Fibroblast of skin of scalp (primary cell): ENCODE measurements at places on chromosomes 16 and 17.

GRCh38 chr16:87426423-87427215 lies 34.5 kb downstream of the MAP1LC3B start:
- no peak for DNase-seq

DNA sequence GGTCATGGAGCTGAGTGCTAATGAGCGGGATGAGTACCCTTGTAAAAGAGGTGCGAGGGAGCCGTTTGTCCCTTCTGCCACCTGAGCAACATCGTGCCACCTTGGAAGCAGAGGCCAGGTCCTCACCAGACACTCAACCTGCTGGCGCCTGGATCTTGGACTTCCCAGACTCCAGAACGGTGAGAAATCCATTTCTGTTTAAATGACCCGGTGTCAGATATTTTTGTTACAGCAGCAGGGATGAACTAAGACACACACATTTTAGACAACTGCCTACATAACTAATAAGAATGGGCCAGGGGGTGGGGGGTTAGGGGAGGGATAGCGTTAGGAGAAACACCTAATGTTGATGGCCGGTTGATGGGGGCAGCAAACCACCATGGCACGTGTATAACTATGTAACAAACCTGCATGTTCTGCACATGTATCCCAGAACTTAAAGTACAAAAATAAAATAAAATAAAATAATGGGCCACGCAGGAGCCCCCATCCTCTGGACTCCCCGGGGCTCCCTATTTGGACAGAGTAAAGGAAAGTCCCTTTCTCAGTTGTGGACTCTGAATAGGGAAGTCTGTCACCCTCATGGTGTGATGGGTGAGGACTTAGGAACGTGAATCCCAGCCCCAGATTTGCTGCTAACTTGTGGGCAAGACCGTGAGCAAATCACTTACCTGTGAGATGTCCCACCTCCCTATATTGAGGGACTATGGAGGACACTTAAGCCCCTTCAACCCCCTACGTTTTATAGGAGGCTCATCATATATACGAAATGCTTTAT lies 60.6 kb upstream of the DNAH17 start:
- DNase-seq, result no peak

DNA sequence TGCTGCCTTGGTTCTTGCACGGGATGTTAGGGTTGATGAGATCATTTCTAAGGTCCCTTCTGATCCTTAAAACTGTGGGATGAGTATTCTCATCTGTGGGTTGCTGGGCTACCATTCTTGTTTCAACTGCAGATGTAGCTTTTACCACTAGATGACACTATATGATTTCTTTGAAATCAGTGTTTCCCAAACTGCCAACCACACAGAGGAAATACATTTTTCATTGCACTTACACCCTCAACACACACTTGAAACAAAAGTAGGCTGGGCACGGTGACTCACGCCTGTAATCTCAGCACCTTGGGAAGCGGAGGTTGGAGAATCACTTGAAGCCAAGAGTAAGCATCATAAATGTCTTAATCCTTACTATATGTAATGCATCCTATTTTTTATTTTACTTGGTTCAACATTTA lies 15.3 kb downstream of the LCMT1 start:
- DNase-seq, result peak; percentile 67

DNA sequence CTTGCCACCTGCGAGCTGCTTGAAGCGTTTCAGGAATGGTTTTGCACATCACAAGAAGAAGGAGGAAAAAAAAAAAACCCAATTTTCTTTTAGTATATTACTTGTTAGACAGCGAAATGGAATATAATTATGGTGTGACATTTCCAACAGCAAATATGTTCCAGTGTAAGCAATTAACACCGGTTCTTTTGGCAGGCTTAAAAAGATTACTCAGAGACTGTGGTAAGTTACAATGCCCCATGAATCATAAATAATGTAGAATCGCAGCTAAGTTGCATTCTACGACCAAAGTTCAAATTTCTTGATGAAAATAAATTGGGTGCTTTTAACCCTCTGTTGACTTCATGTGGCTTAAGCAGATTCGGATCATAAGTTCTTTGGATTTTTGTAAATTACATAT lies 245.2 kb downstream of the XYLT1 start:
- DNase-seq, result peak; percentile 54

DNA sequence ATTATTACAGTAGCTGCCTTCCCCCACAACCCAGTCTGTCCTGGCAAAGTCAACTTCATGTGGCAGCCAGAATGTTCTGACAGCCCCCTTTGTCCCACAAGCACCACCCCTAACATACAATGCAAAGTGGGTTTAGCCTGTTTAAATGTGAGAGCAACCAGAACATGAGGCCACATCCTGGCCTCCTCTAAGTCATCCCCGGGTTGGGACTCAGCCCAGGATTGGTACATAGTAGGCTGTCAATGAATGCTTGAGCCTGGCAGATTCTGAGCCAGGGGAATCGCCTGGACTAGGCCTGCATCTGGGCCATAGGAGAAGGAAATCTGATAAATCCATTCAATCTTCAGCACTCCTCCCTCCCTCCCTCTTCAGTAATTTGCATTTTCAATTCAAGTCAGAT lies 4.3 kb upstream of the ITGA3 start:
- no peak for DNase-seq

- peak; percentile 44 for DNase-seq
These were observed 14.7 kb downstream of the TMEM11 start for GRCh38 chr17:21199311-21199710.

DNA sequence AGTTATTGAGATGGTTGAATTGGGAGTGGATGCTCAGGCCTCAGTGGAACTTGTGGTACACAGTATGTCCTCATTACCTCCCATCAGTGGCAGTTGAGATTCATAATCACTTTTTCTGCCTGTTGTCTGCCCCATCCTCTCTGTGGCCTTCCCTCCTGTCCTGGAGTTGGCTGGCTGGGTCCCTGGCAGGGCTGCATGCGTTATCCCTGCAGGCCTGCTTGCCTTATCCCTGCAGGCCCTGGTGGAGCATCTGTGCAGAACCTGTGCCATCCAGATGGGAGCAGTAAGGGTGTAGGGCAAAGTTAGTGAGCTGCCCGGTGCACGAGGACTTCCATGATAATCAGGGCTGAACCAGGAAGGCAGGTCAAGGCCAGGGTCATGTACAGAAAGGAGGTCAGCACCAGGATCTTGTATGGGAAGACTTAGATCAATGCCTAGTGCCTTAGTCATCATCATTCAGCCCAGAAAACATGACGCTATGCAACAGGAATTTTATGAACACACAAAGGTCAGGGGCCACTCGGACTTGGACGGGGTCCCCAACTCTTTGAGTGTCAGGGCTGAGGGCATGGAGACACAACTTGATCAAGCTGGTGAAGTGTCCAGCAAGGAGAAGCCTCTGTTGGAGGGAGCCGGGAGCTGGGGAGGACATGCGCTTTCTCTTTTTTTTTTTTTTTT lies 47.2 kb downstream of the ABCC1 start:
- peak; percentile 59 for DNase-seq

- no peak for DNase-seq
These were observed 7.6 kb upstream of the CDK5R1 start for GRCh38 chr17:32479074-32479617.

DNA sequence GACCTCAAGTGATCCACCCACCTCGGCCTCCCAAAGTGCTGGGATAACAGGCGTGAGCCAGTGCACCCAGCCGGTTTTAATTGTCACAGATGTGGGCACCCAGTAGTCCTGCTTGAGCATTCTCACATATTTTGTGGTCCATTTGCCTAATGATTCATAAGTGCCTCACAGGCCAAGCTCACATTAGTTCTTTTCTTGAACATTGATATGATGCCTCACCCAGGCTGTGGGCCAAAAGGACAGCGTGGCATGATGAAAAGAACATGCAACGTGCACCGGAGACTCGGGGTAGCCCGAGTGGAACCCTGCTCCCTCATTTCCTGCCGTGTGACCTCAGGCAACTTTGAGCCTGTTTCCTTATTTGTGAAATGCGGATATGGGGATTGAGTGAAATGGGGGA lies 181.9 kb downstream of the SNX29 start:
- peak; percentile 98 for DNase-seq

GRCh38 chr16:29825145-29826044 lies 5.1 kb downstream of the MVP start:
- DNase-seq, result peak; percentile 84

DNA sequence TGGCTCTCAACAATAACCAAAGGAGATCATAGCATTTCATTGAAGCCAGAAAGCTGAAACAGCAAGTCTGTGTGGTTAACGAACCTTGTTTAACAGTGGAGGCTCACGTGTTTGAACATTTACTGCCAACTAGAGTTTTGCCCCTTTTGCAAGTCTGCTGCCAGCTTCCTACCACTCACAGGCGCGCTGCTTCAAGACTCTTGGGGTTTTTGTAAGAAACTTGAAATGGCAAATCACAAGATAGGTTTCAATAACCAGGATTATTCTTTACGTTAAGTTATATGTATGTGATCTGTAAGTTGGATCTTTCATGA lies 1.2 kb downstream of the SNTB2 start:
- no peak for DNase-seq

- DNase-seq, result peak; percentile 61
These were observed 54.8 kb downstream of the VAC14 start for GRCh38 chr16:70746040-70746707.

DNA sequence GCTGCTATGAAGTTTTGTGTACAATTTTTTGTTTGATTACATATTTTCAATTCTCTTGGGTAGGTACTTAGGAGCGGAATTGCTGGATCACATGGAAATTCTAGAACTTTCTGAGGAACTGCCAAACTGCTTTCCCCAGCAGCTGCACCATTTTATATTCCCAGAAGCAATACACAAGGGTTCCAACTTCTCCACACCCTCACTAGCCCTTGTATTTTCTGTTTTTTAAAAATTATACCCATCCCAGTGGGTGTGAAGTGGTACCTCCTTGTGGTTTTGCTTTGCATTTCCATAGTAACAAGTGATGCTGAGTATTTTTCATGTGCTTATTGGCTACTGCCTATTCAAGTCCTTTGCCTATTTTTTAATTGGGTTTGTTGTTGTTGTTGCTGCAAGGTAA lies 20.9 kb downstream of the NACA2 start:
- no peak for DNase-seq

DNA sequence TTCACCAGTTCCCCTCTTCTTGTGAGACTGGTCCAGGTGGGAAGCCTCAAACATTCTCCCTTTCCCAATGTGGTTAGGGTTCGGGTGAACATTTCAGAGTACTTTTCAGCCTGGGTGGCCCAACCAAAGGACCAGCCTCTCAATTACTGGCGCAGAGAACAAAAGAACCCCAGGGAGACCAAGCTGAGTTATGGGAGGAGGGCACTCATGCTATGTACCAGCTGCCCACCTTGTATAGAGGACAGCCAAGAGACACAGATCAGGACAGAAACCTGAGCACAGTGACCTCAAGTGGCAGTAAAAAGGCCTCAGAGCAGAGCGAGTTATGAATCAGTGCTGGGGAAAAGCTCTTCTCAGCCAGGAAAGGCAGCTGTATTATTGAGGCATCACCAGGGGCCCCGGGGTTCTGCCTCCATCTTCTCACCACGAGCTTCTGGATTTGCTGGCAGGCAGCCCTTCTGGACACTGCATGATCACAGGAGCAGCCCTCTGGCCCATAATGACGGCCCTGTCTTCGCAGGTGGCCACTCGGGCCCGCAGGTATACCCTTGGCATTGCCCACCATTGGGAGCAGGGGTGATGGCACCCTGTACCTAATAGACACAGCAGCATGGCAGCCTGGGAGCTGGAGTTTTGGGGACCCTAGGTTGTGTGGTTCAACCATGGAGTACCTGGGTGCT lies 3.8 kb downstream of the G6PC3 start:
- DNase-seq, result no peak

- DNase-seq, result no peak
These were observed 890 bp upstream of the CLDN7 start for GRCh38 chr17:7262935-7263800.

GRCh38 chr17:56902348-56902747 lies 11.5 kb downstream of the TRIM25 start:
- peak; percentile 83 for DNase-seq

GRCh38 chr16:13920510-13920818 lies 510 bp downstream of the ERCC4 start:
- no peak for DNase-seq

- no peak for DNase-seq
These were observed 34.1 kb downstream of the CDRT15 start for GRCh38 chr17:14202388-14203166.

- no peak for DNase-seq
These were observed 308.3 kb downstream of the CA10 start for GRCh38 chr17:51850201-51850600.

GRCh38 chr16:16028311-16028999 lies 79.0 kb downstream of the ABCC1 start:
- DNase-seq, result no peak

GRCh38 chr16:28218109-28218508 lies 6.3 kb upstream of the XPO6 start:
- DNase-seq, result peak; percentile 73

DNA sequence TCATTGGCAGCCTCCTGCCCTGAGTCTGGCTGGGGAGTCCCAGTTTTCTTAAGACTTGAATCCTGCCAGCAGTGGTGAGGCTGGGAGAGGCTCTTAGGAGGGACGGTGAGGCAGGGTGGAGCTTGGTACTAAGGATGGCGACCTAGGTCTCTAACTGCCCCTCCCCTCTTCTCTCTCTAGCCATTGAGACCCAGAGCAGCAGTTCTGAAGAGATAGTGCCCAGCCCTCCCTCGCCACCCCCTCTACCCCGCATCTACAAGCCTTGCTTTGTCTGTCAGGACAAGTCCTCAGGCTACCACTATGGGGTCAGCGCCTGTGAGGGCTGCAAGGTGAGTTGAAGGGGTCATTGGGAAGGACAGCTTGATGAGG lies 16.4 kb downstream of the GJD3 start:
- no peak for DNase-seq

DNA sequence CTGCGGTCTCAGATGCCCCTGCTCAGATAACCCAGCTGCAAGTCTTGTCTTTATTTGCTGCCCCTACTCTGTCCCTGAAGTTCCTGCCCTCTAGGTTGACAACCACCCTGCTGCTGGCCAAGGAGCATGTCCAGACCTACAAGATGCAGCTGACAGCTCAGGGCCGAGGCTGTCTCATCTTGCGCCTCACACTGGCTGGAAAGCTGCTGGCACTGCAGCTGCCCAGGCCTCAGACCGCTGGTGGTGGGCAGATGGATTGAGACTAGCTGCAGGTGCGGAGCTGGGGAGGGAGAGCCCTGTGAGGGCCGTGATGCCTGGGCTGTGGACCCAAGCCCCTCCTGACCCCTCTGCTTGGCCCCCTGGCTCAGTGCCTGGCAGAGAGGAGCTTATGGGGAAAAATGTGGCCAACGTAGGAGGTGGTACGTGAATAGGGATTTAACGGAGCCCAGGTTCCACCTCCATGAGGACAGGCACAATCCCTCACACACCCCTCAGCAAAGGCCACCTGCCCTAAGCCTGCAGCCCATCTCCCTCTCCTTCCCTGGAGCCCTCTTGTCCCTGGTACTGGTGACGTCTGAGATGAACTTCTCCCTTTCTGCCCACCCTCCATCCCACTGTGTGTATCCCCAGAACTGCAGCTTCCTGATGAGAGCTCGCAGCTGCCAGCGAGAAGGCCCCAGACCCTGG lies 8.3 kb upstream of the GALK1 start:
- no peak for DNase-seq

- DNase-seq, result no peak
These were observed 79.2 kb downstream of the SLC39A11 start for GRCh38 chr17:73013301-73013700.
